Kasumi-1 (cell line): ENCODE measurements at places on chromosomes 13 and 19.

DNA sequence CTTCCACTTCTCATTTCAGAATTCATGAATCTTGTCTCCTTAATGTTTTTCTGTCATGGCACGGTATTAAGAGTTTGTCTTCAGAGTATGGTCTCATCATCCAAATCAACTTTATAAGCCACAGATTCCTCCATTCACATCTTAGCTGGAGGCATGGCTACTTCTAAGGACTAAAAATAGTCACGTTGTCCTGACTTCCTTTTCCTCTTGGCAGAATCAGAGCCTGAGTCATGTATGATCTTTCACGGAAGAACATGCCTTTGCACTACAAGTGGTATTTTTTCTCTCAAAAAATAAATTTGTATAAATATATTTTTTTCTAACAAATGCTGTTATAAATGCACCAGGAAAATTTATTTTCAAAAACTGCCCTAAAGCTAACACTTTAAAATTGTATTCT lies 71.4 kb downstream of the ALOX5AP start:
- peak; percentile 19 for DNase-seq

DNA sequence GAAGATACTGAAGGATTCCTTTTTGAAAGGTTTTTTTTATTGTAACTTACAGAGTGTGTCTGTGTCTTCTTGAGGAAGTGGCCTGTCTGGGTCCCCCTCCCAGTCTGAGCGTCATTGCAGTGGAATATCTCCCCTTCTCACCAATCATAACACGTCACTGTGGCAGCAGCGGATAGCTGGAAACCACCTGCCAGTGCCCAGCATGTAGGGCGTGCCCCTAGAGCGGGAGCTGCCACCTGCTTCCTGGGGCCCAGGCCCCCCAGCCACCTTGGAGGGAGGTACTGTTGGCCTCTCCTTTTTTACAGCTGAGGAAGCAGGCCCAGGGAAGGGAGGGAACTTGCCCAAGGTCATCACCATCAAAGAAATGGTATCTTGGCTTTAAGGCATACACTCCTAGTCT lies 4.6 kb upstream of the DNM2 start:
- no peak for DNase-seq

- peak; percentile 16 for DNase-seq
Observed at GRCh38 chr19:48511800-48512503, at the start of gene LMTK3. Gene LMTK3, minus strand, starts transcription at chr19:48511835. Its CDS starts 259 bp downstream, at chr19:48511576.

DNA sequence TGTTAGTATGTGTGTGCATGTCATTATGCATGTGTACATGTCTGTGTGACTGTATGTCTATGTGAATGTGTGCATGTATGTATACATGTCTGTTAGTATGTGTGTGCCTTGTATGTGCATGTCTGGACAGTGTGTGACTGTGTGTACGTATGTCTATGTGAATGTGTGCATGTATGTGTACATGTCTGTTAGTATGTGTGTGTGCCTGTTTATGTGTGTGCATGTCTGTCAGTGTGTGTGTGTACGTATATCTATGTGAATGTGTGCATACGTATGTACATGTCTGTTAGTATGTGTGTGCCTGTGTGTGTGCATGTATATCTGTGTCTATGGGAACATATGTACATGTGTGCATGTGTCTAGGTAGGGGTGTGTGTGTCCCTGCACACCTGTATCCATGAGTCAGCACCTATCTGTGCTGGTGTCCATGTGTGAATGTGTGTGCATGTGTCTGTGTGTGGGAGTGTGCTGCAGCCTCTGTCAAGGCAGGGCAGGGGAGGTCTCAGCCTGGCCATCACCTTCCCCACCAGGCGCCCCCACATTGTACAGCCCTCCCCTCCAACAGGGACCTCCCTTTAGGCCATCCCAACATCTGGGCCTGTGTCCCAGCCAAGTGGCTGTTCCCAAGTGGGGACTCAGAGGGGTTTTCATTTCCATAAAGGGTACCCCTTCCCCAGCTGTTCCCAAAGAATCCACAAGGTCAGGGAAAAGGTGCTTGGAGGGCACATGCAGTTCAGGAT lies 4.4 kb downstream of the GAS6 start:
- DNase-seq: no peak

DNA sequence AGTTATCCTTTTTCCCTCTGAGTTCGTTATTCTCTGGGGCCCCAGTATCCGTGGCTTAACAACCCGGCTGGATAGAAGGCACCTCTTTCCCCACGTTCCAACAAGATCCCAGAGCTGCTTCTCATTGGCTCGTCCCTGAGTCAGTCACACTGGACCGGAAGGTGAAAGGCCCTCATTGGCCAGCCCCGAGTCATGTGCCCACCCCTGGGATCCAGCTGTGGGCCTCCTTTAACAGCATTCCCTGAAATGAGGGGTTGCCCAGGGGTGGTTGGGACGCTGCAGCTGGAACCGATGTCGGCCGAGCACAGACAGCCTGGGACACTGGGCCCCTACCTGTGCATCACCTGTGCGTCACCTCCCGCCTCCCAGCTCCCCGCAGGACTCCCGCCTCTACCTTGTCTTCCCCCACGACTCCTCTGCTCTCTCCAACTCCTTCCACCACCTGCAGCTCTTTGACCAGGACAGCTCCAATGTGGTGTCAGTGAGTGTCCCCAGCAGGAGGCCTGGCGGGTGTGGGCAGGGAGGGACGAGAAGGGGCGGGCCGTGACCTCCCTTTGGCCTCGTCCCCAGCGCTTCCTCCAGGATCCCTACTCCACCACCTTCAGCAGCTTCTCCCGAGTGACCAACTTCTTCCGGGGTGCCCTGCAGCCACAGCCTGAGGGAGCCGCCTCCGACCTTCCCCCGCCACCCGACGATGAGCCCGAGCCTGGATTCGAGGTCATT lies 4.3 kb downstream of the TBC1D17 start:
- DNase-seq: no peak

GRCh38 chr19:9474975-9475374 lies 23.4 kb downstream of the ZNF560 start:
- no peak for DNase-seq

GRCh38 chr19:12801466-12802266 lies at the start of the genes PRDX2 and THSD8:
Gene PRDX2, minus strand, starts transcription at chr19:12801800. Its CDS starts 539 bp downstream, at chr19:12801261.
Gene THSD8, plus strand, starts transcription at chr19:12802069. Its CDS starts 3 bp downstream, at chr19:12802072.
- peak; percentile 30 for DNase-seq
